IMR-90 (cell line): ENCODE measurements at places on chromosomes 16 and 17. TPM values are rescaled to one million over a fixed set of nuclear protein-coding genes. Genes with fewer than 3 reads are reported as not detected.
A peak's percentile ranks its signal among the peaks of the same experiment; 100 is the strongest.

GRCh38 chr16:57299009-57299718 is 14.7 kb upstream of the PLLP start:
- DNase-seq = no peak

DNA sequence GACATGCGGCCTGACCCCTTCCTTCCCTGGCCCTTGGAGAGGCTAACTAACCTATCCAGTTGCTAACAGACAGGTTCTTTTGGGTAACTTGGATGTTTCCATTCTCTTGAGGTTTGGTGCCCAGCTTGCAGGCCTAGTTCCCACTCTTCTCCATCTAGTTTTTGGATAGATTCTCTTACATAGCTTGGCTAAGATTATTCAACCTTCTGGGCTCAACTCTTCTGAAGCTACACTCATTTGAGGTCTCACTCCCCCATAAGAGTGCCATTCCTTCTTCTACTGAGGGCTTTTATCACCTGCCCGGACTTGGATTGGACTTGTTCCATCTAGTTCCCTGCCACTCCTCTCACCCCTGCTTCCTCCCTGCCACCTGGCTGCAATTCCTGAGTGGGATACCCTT is 44.1 kb upstream of the MARCHF10 start:
- DNase-seq = no peak

- no peak for DNase-seq
These were observed 5.2 kb downstream of the RND2 start for GRCh38 chr17:43030137-43030767.

DNA sequence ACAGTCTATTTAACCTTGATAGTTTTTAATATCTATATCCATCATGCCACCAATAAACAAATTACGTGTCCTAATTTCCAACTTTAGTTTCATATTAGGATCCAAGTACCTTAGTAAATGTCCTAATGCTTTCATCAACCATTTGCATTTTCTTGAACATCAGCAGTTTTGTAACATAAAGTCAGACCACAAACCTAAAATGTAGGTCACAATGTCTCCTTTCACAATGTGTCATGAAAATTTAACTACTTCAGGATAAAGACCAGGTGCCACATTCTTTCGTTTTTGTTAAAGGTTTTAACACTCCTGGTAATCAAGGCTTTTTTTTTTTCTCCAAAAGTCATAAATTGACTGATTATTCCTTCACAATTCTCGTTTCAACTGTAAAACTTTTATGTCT is 310.7 kb upstream of the PMFBP1 start:
- no peak for DNase-seq

DNA sequence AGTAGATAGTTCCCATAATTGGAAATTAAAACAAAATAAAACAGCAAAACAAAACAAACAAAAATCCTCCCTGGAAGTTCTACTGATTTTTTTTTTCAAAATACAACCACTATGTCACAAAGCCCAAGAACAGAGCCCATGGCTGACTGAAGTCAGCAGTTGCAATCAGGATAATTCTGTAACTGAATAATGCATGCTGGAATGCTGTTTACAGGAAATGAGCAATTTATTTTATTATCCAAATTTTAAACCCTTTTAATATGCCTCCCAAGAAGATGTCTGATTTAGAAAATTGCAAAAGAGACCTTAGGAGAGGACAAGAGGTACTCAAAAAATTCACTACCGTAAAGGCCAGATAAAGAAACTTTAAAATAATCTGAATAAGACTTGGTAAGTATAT is 578.2 kb downstream of the TOX3 start:
- peak; percentile 63 for DNase-seq

DNA sequence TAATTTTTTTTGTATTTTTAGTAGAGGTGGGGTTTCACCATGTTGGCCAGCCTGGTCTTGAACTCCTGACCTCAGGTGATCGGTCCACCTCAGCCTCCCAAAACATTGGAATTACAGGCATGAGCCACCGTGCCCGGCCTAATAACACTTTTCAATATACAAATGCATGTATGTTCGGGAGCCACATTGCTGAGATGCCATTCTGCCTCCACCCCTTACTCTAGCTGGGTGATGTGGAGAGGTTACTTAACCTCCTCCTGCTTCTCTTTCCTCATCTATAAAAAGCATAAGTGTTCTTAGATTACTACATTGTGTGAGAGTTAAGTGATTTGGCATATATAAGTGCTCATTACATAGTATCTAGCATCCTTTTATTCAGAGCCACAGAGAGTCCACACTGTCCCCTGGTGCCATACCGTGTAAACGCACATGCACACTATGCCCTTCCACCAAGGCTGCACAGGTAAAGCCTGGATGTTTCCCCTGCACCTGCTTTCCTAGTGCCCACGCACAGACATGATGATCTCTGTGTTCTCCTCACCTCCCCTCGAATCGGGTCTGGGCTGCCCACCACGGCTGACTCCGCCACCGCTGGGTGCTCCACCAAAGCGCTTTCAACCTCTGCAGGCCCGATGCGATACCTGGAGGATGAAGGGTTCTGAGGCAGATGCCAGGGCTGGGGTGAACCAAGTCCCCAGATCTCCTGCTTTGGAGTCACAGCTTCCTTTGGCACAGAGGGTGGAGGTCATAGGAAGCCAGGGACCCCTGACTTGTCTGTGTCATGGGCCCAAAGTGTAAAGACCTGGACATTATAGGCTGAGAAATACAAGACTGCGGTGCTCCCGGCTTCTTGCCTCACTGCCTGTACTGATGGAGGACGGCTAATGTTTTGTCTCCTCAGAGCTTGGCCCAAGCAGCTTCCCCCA is 49.0 kb upstream of the ACSM2B start:
- no peak for DNase-seq

GRCh38 chr17:13074026-13074425 is 56.2 kb upstream of the ELAC2 start:
- peak; percentile 43 for DNase-seq

GRCh38 chr17:13544765-13545164 is 57.0 kb downstream of the HS3ST3A1 start:
- DNase-seq = peak; percentile 61

TBC1D3G gene
- total RNA-seq = not detected in 2 replicates
